ENCODE measurements at places on chromosomes 7 and 10.
A peak's percentile ranks its signal among the peaks of the same experiment; 100 is the strongest.

GRCh38 chr7:76285604-76286374 lies 16.7 kb upstream of the HSPB1 start:
- DNase-seq, result no peak

GRCh38 chr10:44618910-44619309 lies 234.0 kb upstream of the CXCL12 start:
- DNase-seq, result no peak

GRCh38 chr10:5592070-5592469 lies 67.3 kb downstream of the CALML3 start:
- DNase-seq, result no peak

- DNase-seq, result no peak
These were observed 119.7 kb upstream of the KLF14 start for GRCh38 chr7:130853503-130854279.

DNA sequence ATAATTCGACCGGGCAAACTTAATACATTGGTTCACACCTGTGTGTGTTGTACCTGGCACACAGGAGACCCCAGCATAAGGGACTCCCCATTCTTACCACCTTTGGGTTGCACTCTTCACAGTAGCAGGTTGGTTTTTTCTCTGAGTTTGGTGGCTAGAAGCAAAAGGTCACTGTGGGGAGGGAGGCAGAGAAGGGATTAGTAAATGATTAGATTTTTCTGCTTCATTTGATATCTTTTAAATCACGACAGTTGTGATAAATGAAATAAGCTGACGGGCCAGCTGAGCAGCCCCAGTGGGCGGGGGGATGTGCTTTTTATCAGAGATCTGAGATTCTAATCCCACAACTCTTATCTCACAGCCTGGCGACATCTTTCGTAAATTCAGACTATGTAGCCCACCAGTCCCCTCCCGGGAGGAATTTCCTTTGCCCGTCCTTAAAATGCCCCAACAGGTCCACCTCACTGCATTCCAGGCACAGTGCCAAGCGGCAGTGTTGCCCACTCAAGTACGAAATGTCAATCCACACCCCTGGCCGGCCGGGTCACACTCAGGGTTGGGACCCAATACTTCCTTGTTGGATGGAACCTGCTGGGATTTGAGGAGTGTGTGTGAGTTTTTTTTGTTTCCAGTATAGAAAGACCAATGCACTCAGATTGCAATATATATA lies 10.5 kb upstream of the KCP start:
- DNase-seq, result no peak

DNA sequence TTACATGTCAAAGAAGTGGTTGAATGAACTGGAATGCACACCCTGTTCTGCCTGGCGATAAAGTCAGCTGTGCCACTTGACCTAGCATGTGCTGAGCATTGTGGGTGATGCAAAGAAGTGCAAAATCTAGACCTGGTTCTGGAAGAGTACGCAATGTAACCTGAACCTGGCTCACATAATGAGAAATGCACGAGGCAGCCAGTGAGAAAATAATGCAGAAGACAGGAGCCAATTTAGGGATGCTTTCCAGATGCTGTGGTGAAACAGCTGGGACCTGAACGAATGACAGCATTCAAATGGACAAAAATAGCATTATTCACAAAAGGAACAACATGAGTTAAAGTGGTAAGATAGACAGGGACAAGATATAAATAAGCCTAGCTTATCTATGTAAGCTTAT lies 402.6 kb downstream of the SORCS1 start:
- DNase-seq, result no peak

- DNase-seq, result no peak
These were observed 55.2 kb upstream of the FAM133B start for GRCh38 chr7:92645114-92646061.

GRCh38 chr7:64515330-64515729 lies 47.5 kb downstream of the ZNF680 start:
- no peak for DNase-seq

DNA sequence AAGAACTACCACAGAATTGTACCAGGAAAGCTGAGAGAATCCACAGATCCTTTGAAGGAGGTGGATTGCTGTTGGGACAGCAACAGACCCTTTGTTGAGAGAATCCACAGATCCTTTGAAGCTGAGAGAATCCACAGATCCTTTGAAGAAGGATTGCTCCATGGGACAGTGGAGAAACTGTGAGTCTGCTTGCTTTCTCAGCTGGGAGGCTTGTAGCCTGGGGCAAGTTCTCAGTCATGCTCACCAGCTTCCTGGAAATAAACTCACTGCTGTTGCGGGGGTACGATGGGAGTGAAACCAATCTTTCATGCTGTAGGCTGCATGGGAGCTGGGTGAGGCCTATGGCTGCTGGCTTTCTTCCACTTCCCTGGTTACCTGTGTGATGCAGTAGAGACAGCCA lies 106.3 kb downstream of the C7orf25 start:
- no peak for DNase-seq

- DNase-seq, result no peak
These were observed 23.5 kb upstream of the CHST12 start for GRCh38 chr7:2379821-2380450.

- DNase-seq, result no peak
These were observed 90.5 kb downstream of the RPS24 start for GRCh38 chr10:78124167-78124566.

DNA sequence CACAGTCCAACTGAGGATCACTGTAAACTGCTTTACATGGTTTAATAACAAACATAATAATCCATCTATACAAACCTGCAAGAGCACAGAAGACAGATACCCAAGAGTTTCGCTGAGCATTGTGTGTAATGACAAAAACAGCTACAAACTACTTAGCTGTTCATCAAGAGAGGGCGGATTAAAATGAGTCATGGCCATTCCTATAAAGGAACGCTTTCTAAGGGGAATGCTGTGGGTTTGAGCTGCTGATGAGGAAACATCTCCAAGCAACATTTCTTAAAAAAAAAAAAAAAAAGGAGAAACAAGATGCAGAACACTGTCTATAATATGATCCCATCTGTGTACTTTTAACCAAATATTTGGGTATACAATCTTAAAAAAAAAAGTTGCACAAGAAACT lies 33.8 kb downstream of the VOPP1 start:
- no peak for DNase-seq

DNA sequence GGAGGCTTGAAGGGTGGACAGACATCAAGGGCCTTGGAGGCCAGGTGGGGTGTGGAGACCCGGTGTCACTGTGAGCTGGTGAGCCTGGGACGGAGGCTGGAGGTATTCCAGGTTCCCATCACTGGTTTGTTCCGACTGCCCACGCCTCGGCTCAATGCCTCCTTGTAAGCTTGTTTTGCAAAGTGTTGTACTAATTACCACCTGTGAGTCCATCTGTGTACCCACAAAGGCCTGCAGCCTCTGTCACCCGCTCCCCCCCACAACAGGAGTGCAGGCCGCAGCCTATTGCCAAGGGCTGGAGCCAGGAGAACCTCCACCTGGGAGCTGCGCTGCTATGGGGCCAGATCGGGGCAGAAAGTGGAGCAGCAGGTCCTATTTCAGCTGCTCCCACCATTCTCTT lies 521.8 kb upstream of the DPP6 start:
- no peak for DNase-seq

DNA sequence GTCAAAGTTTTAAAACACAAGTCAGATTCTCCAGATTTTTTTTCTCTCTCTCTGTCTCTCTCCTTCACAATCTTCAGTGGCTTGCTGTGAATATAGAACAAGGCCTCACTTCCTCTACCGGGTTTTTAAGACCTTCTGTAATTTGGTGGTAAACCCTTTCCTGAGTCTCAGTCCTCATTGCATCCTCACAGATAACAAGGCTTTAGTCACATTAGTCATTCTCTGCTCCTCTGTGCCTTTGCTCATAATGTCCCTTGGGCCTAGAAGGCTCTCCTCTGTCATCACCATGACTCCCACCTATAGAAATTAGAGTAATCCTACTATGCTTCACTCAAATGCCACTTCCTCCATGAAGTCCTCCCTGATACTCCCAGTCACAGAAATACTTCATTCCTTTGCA lies 172.7 kb upstream of the HPS1 start:
- no peak for DNase-seq

DNA sequence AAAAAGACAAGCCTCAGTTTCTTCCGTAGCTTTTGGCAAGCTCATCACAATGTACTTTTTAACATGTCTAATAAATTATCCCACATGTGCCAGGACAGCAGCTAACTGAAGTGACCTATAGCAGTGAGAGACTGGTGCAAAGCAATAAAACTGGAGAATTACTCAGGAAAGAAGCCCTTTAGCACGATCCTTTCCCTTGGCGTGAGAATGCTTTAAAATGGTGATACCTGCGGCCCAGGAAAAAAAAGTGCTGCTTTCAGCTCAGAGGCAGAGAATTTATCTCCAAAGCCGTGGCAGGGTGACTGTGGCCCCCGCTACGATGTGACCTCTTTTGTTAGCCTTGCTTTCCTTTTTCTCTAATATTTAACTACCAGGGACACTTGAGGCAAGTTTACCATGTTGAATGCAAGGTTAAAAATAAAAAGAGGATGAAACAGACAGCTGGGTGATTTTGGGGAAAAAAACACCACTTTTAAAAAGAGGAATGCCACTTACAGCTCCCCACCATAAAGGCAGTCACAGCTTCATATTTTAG lies 184.0 kb downstream of the FANK1 start:
- no peak for DNase-seq

DNA sequence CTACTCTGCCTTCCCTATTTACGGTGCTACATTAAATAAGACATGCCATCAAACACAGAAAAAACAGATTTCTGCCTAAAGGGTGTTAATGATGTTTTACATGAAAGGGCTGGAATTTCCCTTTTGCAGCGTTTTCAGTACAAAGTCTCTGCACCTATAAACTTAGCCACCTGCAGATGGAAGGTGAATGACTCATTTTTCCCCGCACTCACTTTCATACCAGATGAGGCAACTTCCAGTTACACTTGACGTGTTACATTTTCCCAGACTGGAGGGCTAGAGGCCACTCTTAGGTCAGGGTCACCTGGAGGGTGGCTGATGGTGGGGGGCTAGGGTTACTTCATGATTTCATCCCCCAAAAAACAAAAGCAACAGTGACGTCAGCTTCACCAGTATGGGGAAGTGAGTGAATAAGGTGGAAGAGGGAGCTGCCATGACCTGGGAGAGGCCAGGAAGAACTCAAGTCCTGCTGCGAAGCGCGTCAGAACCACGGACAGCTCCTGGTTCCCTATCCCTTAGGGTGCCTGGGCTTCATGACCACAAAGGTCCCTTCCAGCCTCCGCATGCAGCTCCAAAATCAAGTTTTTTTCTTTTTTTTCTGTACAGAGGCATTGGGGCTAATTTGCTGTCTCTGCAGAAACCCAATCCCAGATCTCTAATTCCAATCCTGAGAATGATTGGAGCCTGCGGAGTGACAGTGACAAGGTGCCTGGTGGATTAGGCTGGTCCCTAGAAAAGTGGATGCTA lies 94.0 kb downstream of the ADARB2 start:
- no peak for DNase-seq

DNA sequence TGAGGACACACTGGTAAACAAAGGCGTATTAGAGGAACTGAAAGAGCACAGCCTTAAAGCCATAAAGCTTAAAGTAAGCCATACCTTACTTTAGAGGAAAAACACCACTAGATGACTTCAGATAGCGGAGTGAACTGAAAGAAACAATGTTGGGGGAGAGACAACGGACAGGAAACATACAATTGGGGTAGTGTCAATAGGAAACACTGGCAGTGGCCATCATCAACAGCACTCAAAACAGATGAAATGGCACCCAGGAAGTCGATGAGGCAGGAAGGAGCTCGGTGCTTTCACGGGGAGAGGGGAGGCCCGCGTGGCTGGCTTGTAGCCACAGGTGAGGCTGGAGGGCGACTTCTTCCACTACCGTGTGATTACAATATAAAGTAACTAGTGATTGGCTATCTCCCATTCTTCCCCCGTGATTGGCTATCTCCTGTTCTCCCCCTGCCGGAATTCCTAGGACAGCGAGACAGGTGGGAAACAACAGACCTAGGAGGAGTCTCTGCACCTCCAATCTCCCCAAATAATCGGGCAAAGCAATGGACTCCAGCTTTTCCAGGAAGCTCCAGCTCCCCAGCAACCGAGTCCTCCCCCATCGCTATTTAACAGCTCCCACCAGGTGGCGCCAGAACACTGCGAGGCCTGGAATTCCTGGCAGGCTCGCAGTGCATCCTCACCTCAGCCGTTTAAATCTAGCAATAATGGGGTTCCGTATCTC lies 2.4 kb upstream of the TAS2R38 start:
- DNase-seq, result peak; percentile 64
